Left cardiac atrium (tissue), 4 donors: ENCODE measurements at places on chromosomes 5 and 9.

DNA sequence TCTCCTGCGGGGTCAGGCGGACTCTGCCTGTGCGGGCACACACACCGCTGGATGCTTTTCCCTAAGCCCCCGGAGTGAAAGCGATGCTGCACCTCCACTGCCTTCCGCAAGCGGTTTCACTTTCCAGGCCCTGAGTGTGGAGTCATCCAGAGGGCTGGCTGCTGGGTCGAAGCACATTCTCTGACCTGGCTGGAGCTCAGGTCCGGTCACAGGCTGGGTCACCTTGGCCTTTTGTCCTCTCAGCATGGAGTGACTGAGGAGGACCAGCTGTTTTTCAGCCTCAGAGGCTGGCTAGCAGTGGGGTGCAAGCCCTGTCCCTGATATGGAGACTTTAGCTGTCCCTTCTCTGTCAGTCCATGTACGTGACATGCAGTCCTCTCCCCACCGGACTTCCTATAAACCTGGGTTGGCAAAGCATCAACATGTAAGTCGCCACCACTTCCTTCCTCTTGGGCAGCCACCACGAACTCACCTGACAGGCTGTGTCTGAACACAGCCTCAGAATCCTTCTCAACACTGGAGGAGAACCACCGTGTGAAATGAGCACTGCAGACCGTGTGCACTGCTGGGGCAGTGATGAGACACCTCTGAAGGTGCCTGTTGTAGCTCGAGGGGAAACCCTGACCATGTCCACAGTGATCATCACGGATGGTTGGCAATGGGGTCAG is 51.3 kb downstream of the GADD45G start:
- no peak for DNase-seq

GRCh38 chr9:80784647-80785046 is 904.7 kb downstream of the TLE1 start:
- DNase-seq = no peak

- no peak for DNase-seq
Observed at GRCh38 chr5:120251898-120252297, 212.2 kb upstream of the PRR16 start.

DNA sequence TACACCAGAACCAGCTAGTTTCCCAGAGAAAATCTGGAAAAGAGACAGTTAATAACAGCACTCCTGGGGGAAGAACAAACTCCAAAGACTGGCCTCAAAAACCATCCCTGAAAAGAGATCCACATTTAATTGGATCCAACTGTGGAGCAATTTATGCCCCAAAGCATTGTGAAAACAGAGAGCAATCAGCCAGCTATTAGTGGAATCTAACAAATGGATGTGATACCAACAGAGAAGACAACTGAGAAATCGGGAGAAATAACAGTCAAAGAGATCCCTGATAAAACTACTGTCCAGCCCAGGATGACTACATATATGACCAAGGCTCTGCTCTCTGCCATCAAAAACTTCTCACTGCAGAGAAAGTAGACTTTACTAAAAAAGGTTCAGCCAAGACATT is 40.5 kb upstream of the TRIO start:
- DNase-seq = no peak

GRCh38 chr5:99674101-99674500 is 745.3 kb upstream of the CHD1 start:
- DNase-seq = no peak

GRCh38 chr5:33523208-33523771 is 82.5 kb downstream of the TARS1 start:
- no peak for DNase-seq

DNA sequence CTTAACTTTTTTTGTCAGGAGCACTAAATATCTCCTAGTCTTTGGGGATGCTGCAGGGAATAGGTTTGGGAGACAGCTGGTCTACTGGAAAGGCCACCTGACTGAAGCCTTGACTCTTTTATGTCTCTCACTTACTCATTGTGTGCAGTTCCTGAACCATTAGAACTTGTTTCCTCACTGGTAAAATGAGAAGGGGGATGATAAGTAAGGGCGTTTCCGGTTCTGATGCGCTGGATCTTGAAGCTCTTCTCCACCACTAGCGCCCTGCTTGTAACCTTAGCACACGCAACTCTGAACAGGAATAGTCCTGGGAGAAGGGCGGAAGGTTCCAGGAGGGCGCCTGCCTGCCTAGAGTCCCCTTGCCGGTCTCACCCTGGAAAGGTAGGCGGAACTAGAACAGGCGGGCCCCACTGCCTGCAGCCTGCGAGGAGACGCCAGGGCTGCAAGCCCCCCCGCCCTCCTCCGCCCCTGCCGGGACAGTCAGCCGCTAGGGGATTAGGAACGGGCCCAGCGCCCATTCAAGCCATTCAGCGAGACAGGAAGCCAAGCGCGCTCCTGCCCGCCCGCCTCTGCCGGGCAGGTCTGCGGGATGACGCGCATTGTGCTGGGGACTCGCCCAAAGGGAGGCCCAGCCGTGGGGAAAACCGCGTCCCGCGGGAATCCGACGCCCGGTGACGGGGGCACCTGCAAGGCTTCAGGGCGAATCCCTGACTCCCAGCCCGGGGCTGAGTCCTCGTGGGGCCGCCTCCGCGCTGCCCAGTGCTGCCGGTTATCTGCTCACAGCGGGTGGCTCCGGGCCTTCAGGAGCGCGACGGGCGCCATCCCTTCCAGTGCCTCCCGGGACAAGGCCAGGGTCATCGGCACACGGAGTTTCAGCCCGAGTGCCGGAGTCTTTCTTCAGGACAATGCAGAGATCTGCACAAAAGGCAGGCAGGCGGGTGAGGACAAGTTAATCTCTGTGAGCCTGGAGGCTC is 44.0 kb upstream of the XPA start:
- peak; percentile 79 for DNase-seq

GRCh38 chr5:55650386-55650785 is 61.7 kb downstream of the SLC38A9 start:
- DNase-seq = no peak

DNA sequence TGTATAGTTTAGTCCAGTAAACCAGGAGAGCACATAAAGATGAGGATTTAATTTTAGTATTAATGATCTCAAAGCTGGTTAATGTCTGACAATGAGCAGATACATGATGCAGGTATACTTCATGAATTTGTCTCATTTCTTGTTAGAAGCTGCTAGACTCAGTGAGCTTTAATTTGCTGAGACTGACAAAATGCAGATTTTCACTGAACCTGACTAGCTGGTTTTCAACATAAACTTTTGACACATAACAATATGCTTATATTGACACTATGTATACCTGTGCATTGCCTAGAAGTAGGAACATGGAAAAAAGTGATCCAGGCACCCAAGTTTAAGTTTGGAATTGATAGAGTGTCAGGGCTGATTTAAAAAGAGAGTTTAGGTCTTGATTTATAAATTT is 10.8 kb downstream of the UBLCP1 start:
- DNase-seq = no peak

- DNase-seq = peak; percentile 52
Observed at GRCh38 chr9:92608909-92609445, 61.0 kb downstream of the IPPK start.

DNA sequence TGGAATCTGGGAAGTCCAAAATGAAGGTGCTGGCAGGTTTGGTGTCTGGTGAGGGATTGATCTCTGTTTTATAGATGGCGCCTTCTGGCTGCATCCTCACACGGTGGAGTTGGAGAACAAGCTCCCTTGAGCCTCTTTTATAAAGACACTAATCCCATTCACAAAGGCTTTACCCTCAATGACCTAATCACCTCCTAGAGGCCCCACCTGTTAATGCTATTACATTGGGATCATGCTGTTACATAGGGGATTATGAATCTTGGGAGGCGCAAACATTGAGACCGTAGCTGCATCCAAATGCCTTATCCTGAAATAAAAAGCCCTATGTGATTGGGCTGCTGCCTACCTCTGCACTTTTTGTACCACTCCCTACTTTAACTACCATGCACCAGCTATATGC is 197.1 kb upstream of the HMHB1 start:
- DNase-seq = no peak

- DNase-seq = no peak
Observed at GRCh38 chr5:34538026-34538672, 118.0 kb upstream of the RAI14 start.

DNA sequence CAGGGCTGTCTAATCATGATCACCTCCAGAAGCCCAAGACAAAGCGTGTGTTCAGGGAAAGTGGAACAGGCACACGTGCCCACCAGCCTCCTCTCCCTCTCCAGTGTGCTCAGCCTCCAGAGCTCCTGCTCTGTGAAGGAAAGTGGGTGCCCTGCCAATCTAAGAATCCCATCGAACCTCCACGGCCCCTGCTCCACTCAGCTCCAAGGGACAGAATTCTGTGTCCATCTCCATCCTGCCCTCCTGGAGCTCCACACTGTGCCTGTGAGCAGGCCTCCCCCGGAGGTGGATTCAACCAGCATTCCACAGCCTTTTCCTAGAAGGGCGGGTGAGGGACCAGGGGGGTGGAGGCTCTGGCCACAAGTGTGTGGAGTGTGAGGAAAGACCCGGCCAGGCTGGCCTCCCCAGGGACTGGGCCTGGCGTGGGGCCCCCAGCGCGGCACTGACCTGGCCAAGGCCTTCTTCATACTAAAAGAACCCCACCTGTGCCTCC is 6.0 kb downstream of the EEIG1 start:
- DNase-seq = peak; percentile 61

DNA sequence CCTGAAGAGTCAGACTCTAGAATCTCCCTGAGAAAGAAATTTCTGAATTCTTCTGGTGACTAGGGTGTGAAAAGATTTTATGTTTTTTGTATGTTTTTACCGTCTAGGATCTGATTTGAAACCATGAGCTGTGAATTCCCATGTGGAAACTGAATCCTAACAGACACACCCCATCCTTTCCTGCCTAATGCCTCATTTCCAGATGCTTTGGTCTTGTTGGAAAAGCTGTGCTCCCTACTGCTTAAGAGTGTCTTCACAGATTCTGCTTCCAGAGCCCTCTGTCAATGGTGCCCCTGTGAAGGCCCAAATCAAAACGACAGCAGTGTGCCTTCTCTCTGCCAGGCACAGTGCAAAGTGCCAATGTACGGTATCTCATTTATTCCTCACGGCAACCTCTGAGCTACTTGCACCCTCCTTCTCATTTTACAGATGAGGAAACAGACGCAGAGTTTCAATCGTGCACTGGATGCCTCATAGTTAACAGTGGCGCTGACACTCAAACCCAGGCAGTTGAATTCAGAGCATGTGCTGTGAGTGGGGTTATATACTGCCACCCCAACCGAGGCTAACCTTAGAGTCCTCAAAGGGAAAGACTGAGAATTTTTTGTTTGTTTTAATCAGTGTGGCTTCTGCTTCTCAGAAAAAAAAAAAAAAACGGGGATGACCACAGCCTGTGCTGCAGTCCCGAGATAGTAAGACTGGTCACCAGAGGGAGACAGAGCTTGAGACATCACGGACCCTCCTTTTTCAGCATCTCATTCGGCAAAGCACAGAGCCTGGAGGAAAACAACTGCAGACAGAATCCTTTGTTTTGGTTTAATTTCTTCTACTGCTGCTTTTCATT is 188.4 kb downstream of the SNCAIP start:
- no peak for DNase-seq

DNA sequence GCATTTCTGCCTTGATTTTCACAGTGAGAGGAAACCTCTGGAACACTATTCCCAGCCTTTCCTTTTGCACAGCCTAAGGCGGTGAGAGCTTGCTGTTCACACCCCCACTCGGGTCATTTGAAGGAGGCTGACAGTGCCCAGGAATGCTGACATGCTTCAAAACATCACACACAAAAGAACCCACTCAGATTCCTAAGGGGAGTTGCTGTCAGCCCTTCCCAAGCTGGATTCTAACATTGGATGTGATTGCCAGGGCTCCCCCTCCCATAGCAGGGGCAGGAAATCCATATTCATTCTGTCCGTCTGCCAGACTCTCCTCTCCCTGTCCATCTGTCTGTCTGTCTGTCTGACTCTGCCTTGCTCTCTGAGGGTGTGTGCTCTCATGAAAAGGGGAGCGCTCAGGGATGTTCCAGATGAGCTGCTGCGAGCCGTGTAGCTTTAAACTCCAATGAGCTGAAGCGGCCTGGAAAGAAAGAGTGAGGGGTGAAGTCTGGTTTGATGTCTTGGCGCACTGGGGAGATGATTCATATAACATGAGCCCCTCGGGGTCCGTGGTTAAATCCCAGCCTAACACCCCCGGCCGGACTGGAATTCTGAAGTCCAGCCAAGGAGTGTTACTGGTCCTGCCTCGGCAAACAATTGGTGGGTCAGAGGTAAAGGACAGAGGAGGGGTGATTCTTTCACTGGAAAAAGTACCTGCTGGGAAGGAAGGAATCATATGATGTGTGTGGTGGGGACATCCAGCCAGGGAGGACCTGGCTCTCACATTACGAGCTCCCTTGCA is 517.0 kb downstream of the CCDC171 start:
- DNase-seq = no peak

DNA sequence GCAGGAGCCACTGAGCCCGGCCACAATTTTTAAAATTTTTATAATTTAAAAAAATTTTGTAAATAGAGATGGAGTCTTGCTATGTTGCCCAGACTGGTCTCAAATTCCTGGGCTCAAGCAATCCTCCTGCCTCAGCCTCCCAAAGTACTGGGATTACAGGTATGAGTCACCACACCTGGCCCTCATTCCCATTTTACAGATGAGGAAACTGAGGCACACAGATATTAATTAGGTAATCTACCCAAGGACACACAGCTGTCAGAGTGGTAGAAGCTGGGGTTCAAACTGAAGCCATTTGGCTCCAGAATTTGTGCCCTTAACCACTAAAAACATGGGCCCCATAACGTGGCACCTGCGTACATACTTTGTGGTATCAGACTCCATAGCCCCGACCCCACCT is 7.5 kb downstream of the TRUB2 start:
- no peak for DNase-seq

DNA sequence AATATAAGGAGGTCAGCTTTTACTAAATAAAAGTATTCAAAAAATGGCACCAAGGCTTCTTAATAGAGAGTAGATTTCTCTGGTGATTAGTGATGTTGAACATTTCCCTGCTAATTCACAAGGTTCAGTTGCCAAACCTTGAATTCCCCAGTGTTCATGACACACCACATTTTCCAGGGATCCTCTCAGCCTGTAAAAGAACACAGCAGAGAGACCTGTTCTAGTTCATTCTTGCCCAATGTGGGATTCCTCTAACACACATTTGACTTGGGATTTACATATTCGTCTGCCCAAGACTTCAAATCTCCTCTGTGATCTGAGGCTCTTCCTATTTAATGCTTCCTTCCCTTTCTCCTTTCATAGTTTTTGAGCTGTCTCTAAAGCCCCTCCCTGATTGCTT is 273.2 kb upstream of the CDH9 start:
- no peak for DNase-seq

DNA sequence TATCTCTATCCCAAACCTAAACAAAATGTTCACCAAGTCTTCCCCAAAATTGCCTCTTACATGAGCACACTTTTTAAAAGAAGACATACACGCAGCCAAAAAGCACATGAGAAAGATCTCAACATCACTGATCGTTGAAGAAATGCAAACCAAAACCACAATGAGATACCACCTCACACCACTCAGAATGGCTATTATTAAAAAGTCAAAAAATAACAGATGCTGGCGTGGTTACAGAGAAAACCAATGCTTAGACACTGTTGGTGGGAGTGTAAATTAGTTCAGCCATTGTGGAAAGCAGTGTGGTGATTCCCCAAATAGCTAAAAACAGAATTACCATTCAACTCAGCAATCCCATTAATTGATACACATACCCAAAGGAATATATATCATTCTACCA is 83.8 kb downstream of the SEMA5A start:
- DNase-seq = no peak
